ENCODE measurements at places on chromosomes 4 and X. TPM values are rescaled to one million over a fixed set of nuclear protein-coding genes. Genes with fewer than 3 reads are reported as not detected.
A peak's percentile ranks its signal among the peaks of the same experiment; 100 is the strongest.

- peaks cover 29% of the 10 kb centered on the region for H3K4me1 ChIP-seq
- DNase-seq: no peak
- H3K27ac ChIP-seq: peak overlapping the region; percentile 77
- H3K27me3 ChIP-seq: no peaks in the 10 kb centered on the region
- H3K36me3 ChIP-seq: no peaks in the 10 kb centered on the region
Measured at GRCh38 chrX:23898412-23898959, 9.3 kb downstream of the APOO start.

GRCh38 chr4:35520059-35520458 lies 724.3 kb downstream of the ARAP2 start:
- H3K4me3 ChIP-seq: no peak overlapping the region
- DNase-seq: no peak
- H3K4me1 ChIP-seq: peaks cover 2% of the 10 kb centered on the region
- H3K27me3 ChIP-seq: no peaks in the 10 kb centered on the region

GRCh38 chr4:16199093-16199492 lies 27.2 kb downstream of the TAPT1 start:
- H3K36me3 ChIP-seq: no peaks in the 10 kb centered on the region
- no peak overlapping the region for H3K4me3 ChIP-seq
- no peaks in the 10 kb centered on the region for H3K27me3 ChIP-seq
- no peak overlapping the region for H3K27ac ChIP-seq
- peaks cover 18% of the 10 kb centered on the region for H3K4me1 ChIP-seq
- DNase-seq: no peak

DNA sequence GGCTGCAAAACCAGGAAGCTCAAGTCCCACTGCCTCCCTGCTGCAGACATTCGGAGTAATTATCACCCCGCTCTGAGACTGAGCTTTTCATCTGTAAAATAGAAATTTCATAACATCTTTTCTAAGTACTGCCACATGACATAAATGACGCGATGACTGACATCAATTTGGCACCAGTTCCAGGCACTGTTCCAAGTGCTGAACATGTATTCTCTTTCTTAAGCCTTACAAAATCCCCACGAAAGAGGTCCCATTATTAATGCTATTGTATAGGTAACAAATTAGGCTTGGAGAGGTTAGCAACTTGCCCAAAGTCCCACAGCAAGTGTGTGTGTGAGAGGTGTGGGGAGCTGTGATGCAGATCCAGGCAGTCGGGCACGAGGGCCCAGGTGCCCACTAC lies 56.4 kb downstream of the SLC2A9 start:
- DNase-seq: peak; percentile 34
- H3K36me3 ChIP-seq: no peaks in the 10 kb centered on the region
- peaks cover 9% of the 10 kb centered on the region for H3K27me3 ChIP-seq

DNA sequence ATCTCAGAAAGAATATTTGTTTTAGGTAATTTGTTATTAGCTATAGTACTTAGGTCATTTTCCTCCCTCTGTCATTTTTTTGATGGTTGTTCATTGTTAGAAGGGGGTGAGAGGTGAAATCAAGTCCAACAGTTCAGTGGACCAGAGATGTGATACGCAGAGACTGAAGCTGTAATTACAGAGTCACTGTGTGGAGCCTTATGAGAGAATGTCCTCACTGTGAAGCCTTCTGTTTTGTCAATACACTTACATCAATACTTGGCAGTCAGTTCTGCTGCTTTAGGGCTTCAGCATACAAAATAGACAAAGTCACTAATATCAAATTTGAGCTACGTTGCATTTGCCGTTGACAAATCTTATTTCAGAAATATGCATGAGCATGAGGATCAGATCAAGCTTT lies 692.5 kb downstream of the C4orf33 start:
- no peak overlapping the region for H3K4me3 ChIP-seq
- no peaks in the 10 kb centered on the region for H3K36me3 ChIP-seq
- no peaks in the 10 kb centered on the region for H3K27me3 ChIP-seq
- H3K4me1 ChIP-seq: no peaks in the 10 kb centered on the region
- no peak for DNase-seq

DNA sequence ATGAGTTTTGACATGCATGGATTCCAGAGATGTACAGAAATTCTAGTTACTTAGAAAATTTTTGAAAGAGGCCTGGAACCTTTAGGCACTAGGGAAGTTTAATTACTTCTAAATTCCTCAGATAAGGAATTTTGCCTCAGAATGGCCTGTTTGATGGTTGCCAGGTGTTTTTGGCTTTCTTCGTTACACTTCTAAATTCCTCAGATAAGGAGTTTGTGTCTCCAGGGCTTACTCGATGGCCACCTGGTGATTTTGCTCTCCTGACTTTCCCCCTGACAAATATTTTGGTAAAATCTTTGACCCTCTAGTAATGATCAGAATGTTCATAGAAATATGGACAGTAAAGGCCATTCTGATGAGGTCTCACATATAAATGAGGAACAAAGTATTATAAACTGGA lies 64.3 kb downstream of the BEX3 start:
- H3K27me3 ChIP-seq: no peaks in the 10 kb centered on the region
- peak overlapping the region; percentile 9 for H3K27ac ChIP-seq
- DNase-seq: no peak
- no peak overlapping the region for H3K4me3 ChIP-seq

DNA sequence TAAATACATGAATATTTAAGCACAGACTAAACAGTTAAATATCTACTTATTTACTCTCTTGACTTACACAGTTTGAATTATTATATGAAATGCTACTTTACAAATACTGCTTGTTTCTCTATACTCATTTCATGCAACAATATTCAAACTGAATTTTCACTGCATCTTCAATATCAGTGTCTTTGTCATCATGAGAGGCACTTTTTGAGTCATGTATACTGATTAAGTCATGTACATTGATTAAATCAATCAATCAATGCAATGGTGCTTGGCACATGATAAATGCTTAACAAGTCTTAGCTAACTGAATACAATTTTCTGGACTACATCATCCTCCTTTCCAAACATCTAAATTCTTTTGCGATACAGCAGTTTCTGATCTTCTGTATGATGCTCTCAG lies 67.1 kb downstream of the CHM start:
- no peaks in the 10 kb centered on the region for H3K27me3 ChIP-seq
- H3K36me3 ChIP-seq: peaks cover 37% of the 10 kb centered on the region
- no peak for DNase-seq
- H3K4me1 ChIP-seq: no peaks in the 10 kb centered on the region
- H3K27ac ChIP-seq: no peak overlapping the region

GRCh38 chrX:18877469-18877868 lies 106.4 kb downstream of the PHKA2 start:
- H3K4me1 ChIP-seq: peaks cover 13% of the 10 kb centered on the region
- no peak overlapping the region for H3K27ac ChIP-seq
- H3K4me3 ChIP-seq: no peak overlapping the region
- no peaks in the 10 kb centered on the region for H3K36me3 ChIP-seq
- H3K27me3 ChIP-seq: no peaks in the 10 kb centered on the region

Gene SLC6A8
- total RNA-seq: 77.0 TPM

Gene FAM9A
- not detected for total RNA-seq

Gene CTAG2
- total RNA-seq: not detected

Gene TMEM271
- not detected for total RNA-seq

Gene CCDC120
- 8.5 TPM for total RNA-seq

Gene GRID2
- total RNA-seq: not detected

Gene SASH3
- not detected for total RNA-seq

Gene AMTN
- not detected for total RNA-seq

Gene NDNF
- total RNA-seq: 0.24 TPM

Gene FGA
- total RNA-seq: not detected

All from osteocyte (in vitro differentiated cells).